ENCODE measurements at places on chromosomes 7 and 10. TPM values are rescaled to one million over a fixed set of nuclear protein-coding genes. Genes with fewer than 3 reads are reported as not detected.

Gene COL26A1
- not detected for total RNA-seq

Gene PDGFA
- 5.0 TPM for total RNA-seq

Gene PLPP4
- under 0.01 TPM for total RNA-seq

Gene GPR22
- total RNA-seq = not detected

Gene FERD3L
- not detected for total RNA-seq

Gene NEUROG3
- not detected for total RNA-seq

Gene OR13A1
- total RNA-seq = under 0.01 TPM

Gene NUTM2D
- 1.6 TPM for total RNA-seq

Gene ACTL6B
- total RNA-seq = not detected

Gene SKIDA1
- 0.47 TPM for total RNA-seq

Gene MBL2
- total RNA-seq = not detected

Data from bronchial smooth muscle cell (primary cell).